ENCODE measurements at places on chromosomes 13 and 19. TPM values are rescaled to one million over a fixed set of nuclear protein-coding genes. Genes with fewer than 3 reads are reported as not detected.

DNA sequence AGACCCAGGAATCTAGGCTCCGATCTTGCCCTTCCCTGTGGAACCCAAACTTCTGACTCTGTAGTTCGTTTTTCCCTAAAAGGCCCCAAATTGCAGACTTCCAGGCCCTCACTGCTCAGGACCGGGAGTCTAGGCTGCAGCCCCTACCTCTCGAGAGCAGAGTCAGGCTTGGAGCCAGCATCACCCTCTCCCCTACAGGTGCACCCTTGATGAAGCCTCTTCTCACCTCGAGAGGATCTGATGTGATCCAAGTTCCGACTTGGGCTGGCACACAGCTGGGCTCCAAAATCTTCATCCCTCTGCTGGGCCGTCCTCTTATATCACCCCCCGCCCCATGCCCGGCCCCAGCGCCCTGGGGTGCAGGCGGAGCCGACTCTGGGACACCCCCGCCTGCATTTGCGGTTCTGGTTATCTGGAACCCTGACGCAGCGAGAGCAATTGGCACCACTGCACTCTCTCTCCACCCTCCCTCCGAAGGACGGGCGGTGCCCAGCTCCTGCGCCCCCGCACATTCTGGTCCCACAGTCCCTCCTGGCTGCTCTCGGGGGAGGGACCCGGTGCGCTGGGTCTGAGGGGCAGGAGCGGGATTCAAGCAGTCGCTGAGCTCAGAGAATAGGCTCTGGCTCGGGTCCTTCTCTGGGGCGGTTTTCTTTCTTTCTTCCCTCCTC lies at the start of gene KLK7:
Gene KLK7, minus strand, starts transcription at position 293 of the 668 bp plus-strand sequence. CDS start 1,518 bp downstream, outside the sequence.
- H3K27ac ChIP-seq, result no peak within 1 kb of the TSS
- no peaks in the 10 kb centered on the region for H3K36me3 ChIP-seq
- no peak within 1 kb of the TSS for H3K4me3 ChIP-seq
- no peak for DNase-seq
- no peaks in the 10 kb centered on the region for H3K4me1 ChIP-seq
- peaks cover 22% of the 10 kb centered on the region for H3K27me3 ChIP-seq

DNA sequence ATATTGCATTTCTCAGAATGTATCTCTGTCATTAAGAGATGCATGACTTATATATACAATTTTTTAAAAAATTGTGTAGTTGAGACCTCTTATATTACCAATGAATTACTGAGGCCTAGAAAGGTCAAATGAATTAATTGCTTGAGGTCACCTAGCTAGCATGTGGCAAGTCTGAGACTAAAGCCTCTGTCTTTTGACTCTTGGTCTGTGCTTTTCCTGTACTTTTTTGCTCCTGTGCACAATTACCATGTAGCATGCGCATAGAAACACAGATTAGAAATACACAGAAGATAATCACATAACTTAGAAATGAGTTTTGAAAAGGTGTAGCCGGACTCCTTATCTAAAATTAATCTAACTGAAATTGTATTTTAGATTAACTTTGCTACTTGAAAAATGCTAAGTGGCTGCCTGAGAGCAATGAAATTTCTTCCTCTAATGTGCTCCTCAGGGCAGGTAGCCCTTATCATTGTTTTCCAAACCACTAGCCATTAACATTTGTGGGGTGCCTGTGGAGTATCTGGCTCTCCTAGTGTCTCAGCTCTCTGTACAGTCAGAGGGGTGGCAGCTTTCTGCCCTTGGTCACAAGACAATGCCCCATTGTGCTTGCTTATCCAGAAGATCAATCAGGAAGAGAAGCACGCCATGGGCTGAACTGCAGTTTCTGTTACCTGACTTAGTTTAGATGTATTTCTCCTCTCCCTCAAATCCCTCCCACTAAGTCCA lies 119.6 kb downstream of the RFC3 start:
- H3K27me3 ChIP-seq, result no peaks in the 10 kb centered on the region
- no peak for DNase-seq
- H3K4me1 ChIP-seq, result no peaks in the 10 kb centered on the region
- no peak overlapping the region for H3K4me3 ChIP-seq

DNA sequence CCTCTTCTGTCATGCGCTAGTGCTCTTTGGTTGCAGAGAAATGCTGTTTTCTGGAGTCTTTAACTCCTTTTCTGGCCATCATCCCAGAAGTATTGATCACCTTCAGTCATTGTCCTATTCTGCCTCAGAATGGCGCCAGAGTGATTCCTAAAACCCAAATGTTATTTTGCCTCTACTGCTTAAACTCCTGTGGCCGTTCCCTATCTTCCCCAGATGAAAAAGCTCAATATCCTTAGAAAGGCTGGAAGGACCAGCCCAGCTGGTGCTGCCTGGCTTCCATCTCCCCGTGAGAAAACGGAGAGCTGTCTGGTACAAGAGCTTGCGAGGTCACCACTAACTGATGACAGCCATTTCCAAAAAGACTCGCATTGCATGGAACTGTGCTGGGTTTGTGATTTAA lies 179.1 kb downstream of the RBM26 start:
- DNase-seq, result no peak
- H3K4me1 ChIP-seq, result peaks cover 3% of the 10 kb centered on the region
- H3K27ac ChIP-seq, result no peak overlapping the region
- H3K4me3 ChIP-seq, result no peak overlapping the region
- peaks cover 2% of the 10 kb centered on the region for H3K36me3 ChIP-seq

DNA sequence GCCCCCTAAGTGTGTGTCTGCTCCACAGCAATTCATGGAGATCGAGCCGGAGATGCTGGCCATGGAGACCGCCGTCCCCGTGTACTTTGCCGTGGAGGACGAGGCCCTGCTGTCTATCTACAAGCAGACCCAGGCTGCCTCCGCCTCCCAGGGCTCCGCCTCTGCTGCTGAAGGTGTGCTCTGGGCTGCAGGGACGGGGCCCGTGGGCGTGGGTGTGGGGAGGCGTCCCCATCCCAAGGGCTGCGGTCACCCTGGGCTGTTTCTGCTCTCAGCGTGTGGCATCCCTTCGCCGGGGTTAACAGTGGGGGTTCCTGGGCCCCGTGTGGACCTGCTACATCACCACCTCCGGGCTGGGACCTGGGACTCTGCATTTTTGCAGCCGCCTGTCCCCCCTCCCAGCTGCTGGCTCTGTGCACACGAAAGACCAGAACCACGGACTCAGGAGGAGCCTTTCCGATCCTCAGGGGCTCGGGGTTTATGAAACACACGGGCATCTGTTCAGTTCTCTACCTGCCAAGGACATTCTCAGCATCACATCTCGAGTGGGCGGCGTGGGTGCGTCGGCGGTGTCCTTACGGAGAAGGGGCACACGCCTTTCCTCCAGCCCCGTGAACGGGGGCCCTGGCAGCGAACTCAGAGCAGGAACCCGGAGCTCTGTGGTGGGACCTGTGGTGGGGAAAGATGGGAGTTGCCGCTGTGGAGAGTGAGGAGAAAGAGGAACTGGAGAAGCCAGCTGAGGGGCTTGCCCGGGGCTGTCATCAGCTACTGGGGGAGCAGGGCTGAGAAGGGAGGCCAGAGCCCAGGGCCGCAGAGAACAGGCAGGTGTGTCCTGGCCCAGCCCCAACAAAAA lies 7.8 kb downstream of the NCLN start:
- H3K27me3 ChIP-seq, result no peaks in the 10 kb centered on the region
- no peak overlapping the region for H3K4me3 ChIP-seq
- DNase-seq, result no peak
- H3K36me3 ChIP-seq, result peaks cover 7% of the 10 kb centered on the region
- H3K27ac ChIP-seq, result no peak overlapping the region

The COL4A1 gene
- not detected for total RNA-seq

All from activated CD8-positive, alpha-beta memory T cell treated with anti-CD3 and anti-CD28 coated beads, Interleukin-2, amount 10 ng/mL, durations not matched to agents 7 days and 5 days (primary cell).